Activated CD8-positive, alpha-beta memory T cell treated with anti-CD3 and anti-CD28 coated beads for 48 hours (primary cell): ENCODE measurements at places on chromosomes 6 and 20.

DNA sequence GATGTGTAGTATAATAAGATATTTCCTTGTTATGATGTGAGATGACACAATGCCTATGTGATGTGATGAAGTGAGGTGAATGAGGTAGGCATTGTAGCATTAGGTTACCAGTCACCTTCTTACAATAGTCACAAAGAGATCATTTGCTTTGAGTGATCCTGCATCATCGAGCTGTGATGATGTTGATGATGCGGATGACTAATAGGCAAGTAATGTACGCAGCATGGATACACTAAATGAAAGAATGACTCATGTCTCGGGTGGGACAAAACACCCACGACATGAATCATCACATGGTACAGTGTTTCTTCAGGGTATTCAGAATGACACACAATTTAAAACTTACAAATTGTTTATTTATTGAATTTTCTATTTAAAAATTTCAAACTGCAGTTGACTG lies 806.3 kb upstream of the GJE1 start:
- no peak for DNase-seq

- DNase-seq = no peak
These were observed 12.0 kb upstream of the MRPS10 start for GRCh38 chr6:42229506-42230119.

GRCh38 chr6:112065426-112065986 lies 11.6 kb downstream of the CCN6 start:
- no peak for DNase-seq

DNA sequence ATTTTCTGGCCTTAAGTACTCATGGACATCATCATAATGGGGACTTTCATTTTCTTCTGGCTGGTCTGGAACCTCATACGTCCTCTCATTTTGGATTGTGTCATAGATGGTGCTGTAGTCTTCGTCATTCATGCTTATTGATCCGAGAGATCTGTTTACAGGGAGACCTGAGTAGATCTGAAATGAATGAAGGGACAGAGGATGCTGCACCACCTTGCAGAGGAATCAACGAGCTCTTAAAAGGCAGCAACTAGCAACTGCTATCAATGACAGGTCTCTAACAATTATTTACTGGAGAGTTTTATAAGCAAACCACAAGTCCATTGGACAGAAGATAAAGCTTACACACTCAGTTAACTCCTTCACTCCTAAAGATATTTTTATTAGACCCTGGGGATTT lies 49.7 kb upstream of the ENPP4 start:
- DNase-seq = no peak

DNA sequence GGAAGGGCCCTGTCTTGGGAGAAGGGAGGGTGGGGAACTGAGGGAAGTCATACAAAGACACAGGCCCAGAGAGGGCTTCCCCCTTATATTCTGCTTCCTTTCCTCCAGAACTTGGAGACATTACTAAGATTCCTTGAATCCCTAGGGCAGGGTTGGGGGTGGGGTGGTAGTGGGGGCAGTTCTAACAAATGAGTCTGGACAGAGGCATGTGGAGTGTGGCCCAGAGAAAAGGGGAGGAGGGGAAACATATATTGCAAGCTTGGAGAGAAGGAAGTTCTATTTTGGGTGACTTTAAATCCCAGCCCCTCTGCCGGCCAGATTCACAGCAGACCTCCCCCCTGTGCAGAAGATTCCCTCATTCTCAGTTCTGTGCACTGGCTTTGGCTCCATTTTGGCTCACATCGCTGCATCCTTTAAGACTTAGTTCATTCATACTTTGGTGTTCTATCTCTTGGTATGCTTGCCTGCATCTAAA lies 43.7 kb downstream of the DAAM2 start:
- no peak for DNase-seq

DNA sequence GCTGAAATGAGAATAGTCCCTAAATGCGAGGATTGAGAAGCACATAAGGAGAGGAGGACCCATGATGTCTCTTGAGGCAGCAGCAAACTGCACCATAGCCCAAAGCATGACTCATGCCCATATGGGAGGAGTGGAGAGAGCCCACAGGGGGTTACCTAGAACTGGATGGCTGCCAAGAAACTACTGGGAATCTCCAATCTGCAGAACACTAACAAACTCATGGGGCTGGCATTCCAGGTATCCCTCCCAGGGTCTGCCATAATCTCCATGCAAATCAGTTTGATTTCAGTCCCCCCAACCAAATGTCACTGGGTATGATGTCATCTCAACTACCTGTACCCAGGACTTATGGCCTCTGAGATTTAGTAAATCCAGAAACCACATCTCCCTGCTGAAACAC lies 410.5 kb downstream of the PTPRT start:
- no peak for DNase-seq

- DNase-seq = no peak
These were observed 29.7 kb upstream of the ANGPT4 start for GRCh38 chr20:945841-946240.

GRCh38 chr6:16998461-16998860 lies 103.4 kb upstream of the STMND1 start:
- no peak for DNase-seq

- no peak for DNase-seq
These were observed 5.1 kb downstream of the SEMG2 start for GRCh38 chr20:45226287-45226686.

GRCh38 chr20:29878777-29879442 lies 1378.6 kb upstream of the DEFB115 start:
- no peak for DNase-seq

- DNase-seq = peak; percentile 7
These were observed 758 bp downstream of the GCLC start for GRCh38 chr6:53544217-53544469.

GRCh38 chr20:3209257-3209945 lies at the start of gene ITPA:
ITPA (plus strand) TSS chr20:3209498; CDS start chr20:3209552, 54 bp downstream.
- DNase-seq = peak; percentile 43

DNA sequence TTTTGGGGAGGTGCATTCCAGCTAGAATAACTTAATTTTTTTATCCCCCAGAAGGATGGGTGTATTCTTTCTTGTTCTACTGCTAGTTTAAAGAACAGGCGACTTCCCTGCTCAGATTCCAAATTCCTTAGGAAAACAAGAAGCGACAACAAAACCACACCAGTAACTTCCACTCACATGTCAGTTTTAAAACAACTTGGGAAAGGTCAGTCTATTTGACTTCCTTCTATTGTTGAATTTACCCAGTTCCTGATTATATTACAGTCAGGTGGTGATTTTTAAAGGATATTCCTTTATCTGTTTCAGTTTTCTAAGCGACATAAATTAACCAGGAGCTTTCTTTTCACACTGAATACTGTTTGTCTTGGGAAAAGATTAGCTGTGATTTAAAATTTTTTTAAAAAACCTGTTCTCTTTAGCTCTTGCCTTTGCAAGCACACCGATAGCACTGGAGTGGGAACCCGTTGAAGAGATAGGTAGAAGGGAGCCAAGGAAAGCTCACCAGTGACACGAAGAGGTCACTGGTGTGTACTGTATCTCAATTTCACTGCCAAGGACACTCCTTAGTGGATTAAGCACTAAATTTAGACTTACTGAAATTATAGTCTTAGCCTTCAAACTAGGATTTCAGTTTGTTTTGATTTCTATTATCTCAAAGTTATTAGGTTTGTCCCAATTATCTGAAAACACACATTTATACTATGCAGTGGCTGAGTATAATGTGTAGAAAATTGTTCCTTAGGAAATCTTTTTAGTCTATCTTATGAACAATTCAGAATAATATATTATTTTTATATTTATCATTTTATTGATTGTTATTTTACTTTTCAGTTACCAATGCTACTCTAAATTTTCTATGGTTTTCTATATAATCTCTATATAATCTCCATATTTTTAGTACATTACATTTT lies 22.3 kb downstream of the MARCKS start:
- DNase-seq = no peak

DNA sequence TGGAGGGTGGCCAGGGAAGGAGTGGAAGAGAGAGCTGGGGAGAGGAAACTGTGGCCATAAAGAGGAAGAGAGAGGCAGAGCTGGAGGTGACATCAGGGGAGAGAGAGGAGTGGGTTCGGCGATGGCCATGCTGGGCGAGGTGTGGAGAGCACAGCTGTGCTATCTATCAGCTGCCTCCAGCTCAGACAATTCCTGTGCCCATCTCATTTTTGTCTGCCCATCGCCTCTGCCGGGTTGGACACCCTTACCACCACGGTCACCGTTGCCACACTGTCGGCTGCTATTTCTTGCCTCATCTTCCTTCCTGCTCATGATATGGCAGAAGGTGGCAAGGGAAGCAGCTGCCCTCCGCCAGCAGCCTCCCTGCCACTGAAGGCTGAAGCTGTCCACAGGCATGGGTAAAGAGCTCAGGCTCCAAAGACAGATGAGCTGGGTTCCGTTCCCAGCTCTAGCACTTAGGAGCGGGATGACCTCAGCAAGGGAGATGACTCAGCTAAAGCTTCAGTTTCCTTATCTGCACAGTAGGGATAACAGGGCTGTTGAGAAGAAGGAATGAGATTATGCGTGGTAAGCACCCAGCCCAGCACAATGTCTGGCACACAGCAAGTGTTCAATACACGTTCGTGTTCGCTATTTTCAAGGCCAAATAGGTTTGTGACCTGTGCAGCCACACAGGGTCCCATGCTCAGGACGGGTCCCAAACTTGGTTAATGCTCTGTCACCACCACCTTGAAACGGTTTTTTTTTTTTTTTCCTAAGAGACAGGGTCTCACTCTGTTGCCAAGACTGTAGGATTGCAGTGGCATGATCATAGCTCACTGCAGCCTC lies 21.9 kb upstream of the TAF8 start:
- no peak for DNase-seq

DNA sequence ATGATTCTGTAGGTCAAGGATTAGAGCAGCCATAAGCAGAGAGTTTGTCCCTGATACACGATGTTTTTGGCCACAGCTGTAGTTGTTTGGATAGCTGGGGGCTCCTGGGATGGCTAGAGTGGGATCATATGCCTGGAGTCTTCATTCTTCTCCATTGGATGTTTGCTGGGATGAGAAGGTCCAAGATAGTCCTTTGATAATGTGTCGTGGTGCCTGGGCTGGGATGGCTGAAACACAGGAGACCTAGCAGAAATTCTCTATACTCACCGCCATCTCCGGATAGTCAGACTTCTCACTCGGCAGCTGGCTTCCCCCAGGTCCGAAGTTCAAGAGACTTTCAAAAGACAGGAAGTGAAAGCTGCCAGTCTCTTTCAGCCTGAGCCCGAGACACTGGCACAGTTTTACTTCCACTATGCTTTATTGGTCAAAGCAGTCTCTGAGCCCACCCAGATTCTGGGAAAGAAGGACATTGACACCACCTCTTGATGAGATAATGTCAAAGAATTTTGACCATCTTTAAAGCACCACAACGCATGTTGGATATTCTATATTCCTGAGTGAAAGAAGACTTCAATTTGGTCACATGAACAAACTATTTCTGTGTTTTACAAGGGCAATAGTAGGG lies 16.0 kb downstream of the MARCKS start:
- DNase-seq = no peak

DNA sequence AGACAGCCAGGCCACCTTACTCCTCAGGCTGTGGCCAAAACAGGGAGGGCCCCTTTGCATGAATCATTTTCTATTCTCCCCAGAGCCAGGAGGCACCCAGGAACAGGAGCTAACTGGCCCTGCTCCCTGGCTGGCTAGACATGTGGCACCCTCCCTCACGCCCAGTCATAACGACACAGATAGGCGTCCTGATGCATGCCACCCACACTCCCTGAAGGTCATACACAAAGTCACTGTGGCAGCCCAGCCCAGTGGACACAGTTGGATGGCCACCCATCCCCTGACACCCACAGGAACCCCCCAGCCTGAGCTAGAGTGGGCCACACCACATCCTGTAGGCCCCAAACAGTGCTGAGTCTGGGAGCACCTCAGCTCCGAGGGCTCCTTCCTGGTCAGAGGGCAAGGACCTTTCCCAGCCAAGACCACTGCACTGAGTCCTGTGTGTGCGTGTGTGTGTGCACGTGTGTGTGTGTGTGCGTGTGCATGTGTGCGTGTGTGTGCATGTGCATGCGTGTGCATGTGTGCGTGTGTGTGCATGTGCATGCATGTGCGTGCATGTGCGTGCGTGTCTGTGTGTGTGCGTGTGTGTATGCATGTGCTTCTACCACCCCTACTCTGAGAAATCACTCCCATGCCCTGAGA lies 21.6 kb downstream of the TFEB start:
- DNase-seq = no peak

- no peak for DNase-seq
These were observed 633.7 kb upstream of the GJE1 start for GRCh38 chr6:141498977-141499376.

DNA sequence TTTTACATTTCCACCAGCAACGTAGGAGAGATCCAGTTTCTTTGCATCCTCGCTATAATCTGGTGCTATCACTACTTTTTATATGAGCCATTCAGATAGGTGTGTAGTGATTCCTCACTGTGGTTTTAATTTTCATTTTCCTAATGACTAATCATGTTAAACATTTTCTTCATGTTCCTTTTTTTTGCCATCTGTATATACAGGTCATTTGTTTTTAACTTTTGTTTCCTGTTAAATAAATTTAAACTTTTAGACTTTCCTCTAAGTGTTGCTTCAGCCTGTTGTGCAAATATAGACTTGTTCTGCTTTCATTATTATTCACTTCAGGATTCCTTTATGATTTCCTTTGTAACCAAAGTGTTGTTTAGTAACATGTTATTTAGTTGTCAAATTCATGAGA lies 697.4 kb downstream of the PTPRT start:
- no peak for DNase-seq

DNA sequence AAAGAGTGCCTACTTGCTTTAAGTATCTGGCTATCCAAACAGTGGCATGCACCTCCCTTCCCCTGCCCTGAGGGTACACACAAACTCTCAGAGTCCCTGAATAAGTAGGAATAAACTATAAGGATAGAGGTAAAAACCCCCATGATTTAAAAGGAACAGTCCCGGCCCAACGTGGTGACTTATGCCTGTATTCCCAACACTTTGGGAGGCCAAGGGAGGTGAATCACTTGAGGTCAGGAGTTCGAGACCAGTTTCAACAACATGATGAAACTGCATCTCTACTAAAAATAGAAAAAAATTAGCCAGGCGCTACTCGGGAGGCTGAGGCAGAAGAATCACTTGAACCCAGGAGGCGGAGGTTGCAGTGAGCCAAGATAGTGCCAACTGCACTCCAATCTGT lies 22.2 kb downstream of the SAMHD1 start:
- no peak for DNase-seq

GRCh38 chr6:90126181-90126580 lies 170.5 kb downstream of the BACH2 start:
- no peak for DNase-seq

DNA sequence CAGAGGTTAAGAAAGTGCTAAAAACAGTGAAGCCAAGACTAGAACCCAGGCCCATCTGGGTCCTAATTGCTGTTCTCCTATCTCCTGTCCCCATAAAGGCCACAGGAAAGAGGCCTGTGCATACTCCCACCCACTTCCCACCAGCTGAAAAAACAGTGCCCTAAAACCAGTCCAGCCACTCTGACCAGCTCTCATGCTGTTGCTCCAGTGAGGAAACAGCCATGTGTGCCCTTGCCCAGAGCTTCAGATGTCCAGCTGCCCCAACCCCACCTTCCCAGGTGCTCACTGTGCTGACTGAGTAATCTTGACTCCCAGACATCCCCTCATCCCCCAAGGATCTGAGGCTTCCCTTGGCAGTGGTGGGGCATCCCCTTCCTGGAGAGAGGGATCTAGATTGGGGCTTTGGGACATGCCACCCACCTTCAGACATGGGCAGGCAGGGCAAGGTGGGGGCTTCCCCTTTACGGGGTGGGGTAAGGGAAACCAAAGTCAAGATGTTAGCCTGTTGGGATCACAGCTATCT lies 28.7 kb downstream of the KCNK5 start:
- no peak for DNase-seq

GRCh38 chr6:158897236-158897635 lies 78.1 kb upstream of the EZR start:
- no peak for DNase-seq
